ENCODE measurements at places on chromosomes 6 and 20. TPM values are rescaled to one million over a fixed set of nuclear protein-coding genes. Genes with fewer than 3 reads are reported as not detected.

DNA sequence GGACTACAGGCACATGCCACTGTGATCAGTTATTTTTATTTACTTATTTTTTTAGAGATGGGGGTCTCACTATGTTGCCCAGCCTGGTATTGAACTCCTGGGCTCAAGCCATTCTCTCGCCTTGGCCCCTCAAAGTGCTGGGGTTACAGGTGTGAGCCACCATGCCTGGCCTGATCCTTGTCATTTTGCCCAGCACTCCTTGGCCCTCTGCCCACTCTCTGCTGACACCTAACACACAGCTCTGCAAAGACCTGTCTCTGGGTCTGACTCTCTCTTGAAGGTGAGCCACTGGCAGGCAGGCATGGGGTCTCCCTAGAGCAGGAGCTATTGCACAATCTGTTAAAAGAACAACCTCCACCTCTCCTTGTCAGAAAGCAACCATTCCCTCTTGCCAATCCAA lies 155.6 kb downstream of the ZFP64 start:
- no peak for DNase-seq

Gene SLC22A2
- not detected for total RNA-seq

- DNase-seq: no peak
Measured at GRCh38 chr6:141401168-141401567, 731.6 kb upstream of the GJE1 start.

- DNase-seq: no peak
Measured at GRCh38 chr6:13141387-13141786, 186.9 kb downstream of the TBC1D7 start.

Gene PHACTR3
- total RNA-seq: 0.29 TPM

DNA sequence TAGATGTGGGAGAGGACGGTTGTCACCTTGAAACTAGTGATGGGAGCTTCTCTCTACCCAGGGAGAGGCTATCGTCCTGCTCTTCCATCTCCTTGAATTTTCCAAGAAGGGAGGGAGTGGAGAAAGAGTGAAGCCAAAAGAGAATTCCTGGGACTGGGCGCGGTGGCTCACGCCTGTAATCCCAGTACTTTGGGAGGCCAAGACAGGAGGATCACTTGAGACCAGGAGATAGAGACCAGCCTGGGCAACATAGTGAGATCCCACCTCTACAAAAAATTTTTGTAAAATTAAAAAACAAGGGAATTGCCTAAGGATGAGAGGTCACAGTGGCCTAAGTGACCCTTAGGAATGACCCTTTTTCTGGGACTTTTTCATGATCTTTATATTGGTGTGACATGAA lies 8.8 kb downstream of the MYH7B start:
- DNase-seq: no peak

GRCh38 chr20:41082306-41082705 lies 53.7 kb downstream of the TOP1 start:
- no peak for DNase-seq

Gene SEL1L2
- not detected for total RNA-seq

- DNase-seq: no peak
Measured at GRCh38 chr6:56486681-56487080, 156.0 kb downstream of the DST start.

DNA sequence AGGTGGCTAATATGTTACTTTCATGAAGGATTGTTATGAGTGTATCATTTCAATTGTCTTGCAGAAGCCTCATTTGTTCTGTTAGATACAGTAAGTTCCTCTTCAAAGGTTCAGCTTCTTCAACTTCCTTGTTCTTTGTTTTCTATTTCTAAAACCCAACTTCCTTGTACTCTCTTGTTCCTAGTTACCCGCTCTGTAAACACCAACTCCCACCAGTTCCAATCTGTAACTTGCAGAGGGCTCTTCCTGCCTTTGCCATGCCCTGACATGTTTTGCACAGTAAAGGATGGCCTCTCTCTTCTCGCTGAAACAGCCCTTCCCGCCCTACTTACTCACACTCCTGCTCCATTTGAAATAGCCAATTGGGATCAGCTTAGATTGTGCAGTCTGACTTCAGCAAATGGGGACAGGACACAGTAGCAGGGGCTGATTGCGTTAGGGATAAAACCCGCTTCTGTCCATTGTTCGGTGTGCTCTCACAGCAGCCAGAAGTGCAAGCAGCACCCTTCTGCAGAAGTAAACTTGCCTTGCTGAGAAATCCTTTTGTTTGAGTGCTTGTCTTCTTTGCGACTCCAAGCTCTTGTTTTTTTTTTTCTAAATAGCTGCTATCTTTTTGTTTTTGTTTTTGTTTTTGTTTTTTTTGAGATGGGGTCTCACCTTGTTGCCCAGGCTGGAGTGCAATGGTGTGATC lies 45.9 kb upstream of the POU5F1 start:
- DNase-seq: no peak

GRCh38 chr6:127114214-127114760 lies 4.2 kb upstream of the RSPO3 start:
- no peak for DNase-seq

DNA sequence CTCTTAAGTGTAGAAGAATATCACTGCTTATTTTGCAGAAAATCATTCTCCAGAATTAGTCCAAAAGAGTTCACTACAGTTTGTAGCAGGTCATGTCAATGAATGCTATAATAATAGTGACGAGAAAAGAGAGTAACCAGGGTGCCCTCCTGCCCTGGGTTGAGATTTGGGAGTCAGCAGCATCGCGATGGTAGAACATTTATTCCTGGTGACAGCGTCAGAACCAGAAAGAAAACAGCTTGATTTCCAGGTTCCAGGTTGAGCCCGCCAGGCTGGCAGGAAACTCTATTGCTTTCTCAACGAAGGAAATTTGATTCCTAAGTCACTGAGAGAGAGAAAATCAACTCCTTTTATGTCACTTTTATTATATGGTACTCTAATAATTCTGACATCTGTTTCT lies 550.3 kb downstream of the QKI start:
- DNase-seq: no peak

DNA sequence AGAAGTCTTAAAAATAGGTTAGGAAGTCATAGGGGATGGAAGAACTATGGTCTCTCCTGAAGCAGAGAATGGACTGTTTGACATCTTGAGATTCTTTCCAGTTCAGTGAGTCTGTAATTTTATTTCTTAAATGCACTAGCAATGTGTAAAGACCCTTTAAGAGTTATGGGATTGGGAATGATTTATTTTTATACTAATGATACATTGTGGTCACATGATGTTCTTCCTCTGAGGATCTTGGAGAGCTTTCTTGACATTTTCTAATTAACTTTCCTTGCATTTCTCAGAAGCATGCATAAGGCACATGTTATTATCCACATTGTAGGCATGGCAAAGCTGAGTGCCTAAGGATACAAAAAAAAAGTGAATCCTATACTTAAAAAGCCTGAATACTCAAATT lies 507.6 kb upstream of the NRSN1 start:
- no peak for DNase-seq

DNA sequence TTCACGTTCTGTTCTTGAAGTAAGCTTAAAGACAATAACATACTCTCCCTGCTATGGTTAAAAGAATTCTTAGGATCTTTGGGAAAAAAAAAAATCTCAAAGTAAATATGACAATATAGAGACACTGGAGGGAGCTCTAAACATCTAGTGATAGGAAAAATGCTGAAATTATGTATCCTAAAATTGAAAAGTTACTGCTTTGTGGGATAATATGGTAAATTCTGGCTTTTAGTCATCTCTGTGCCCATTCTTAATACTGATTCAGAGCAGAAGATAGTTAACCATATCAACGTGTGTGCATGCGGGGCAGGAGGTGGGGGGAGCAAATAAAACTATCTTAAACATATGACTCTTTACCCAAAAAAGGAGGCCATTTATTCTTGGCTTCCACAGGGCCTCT lies 165.4 kb downstream of the GMPR start:
- DNase-seq: no peak

DNA sequence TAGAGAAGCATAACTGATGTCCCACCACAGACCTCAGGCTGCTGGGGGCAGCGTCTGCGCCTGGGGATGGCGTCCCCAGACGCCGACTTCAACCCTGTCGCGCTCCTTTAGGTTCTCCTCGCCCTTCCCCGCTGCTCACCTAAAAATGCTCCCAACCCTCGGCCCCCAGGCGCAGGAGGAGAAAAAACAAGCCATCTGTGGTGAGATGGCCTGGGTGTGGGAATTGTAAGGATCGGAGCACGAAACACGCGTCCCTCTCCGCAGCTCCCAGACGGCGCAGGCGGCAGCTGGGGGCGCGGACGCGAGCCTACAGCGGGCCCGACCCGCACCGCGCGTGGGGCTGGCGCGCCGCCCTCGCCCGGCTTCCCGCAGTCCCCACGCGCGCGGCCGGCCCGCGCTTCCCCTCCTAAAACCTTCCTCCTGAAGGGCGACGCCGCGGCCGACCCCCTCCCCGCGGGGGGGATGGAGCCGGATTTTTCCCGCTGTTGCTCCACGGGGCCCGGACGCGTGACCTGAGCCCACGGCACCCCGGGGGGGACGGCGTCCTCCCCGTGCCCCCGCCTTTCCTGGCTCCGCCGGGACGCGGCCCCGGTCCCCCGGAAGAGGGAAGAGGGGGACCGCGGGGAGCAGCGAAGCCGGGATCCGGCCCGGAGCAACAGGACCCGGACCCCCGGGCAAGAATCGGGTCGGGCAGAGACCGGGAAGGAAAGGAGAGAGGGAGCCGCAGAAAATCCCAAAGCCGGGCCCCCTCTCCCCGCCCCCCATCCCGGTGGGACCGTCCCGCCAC lies 611 bp downstream of the EPB41L2 start:
- DNase-seq: no peak

DNA sequence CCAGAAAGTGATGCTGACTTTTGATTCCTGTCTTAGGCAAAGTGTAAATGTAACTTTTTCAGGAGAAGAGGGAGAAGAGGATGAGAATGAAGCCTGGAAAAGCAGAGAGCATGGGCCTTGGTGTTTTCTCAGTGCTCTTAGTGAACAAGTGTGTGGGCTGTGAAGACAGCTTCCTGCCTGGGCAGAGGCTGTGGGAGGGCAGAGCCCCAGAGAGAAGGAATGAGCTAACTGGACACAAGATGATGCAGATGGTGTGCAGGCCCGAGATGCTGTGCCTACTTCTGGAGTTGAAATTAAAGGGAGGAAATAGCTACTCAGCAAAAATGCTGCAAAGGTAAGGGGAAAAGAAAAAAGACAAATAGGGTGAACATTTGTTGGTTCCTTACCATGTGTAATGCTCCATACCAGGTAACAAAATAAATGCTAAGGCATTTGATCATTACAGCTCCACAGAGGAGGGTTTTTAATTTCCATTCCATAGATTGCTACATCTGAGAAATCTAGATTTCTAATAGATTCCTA lies 87.0 kb upstream of the CEP162 start:
- DNase-seq: no peak

GRCh38 chr20:41167481-41168253 lies 30.3 kb downstream of the PLCG1 start:
- DNase-seq: no peak

GRCh38 chr20:36310215-36310981 lies 4.3 kb downstream of the DLGAP4 start:
- DNase-seq: no peak

Data from H4 (cell line).